ENCODE measurements at places on chromosomes 5 and 9.

GRCh38 chr9:135587658-135588057 lies 26.1 kb downstream of the PAEP start:
- no peak for DNase-seq

DNA sequence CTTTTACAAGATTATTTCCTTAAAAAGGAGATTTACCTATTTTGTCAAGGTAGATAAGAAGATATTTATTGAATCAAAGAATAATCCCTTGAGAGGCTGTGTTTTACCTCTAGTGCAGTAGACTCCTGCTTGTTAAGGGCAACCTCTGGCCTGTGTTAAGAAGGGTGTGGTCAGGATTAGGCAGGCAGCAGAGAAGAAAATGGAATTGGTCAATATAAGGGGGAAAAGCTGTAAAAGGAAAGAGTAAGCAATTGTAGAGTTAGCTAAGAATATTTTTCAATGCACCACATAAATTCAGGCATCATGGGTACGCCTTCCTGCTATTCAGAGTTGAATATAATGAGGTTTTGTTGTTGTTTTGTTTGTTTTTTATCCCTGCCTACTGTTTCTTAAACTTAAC lies 6.2 kb downstream of the CCDC125 start:
- no peak for DNase-seq

DNA sequence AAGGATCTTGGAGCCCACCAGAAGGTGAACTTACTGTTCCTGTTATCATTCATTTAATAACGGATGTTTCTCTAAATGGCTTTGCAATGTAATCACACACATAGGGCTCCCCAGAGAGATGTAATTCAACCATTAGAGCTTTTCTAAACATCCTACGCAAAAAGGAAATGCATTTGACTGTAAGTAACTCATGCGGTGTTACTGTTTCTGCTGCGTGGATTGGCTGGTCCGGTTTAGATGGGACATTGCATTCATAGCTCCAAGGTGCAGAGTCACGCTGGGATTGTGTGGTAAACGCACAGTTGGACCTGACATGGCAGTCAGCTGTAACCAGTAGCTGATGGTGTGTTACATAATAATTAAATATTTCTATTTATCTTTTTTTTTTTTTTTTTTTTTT lies 185.5 kb upstream of the OTULINL start:
- DNase-seq = no peak

DNA sequence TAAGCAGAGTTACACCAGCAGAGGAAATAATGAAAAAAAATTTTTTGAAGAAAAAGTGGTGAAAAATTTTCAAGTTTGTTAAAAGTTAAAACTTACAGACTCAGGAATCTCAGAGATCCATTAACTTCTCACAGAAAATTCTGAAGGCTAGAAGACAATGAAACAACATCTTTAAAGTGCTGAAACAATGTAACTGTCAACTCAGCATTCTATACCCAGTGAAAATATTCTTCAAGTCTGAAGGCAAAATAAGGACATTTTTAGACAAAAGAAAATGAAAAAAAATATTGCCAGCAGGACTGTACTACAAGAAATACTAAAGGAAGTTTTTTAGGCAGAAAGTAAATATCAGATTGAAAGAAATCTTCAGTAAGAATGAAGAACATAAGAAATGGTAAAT lies 36.7 kb upstream of the RGMB start:
- no peak for DNase-seq

GRCh38 chr5:61440086-61440485 lies 108.0 kb downstream of the ZSWIM6 start:
- no peak for DNase-seq
